Right ventricle myocardium inferior (tissue), 1 donor: ENCODE measurements at places on chromosomes 7 and 10. TPM values are rescaled to one million over a fixed set of nuclear protein-coding genes. Genes with fewer than 3 reads are reported as not detected.

The DDIT4 gene
- total RNA-seq = 71.4 TPM

The GPR15LG gene
- not detected for total RNA-seq

The LIPN gene
- not detected for total RNA-seq

The CRYGN gene
- total RNA-seq = not detected

The NKX2-3 gene
- not detected for total RNA-seq

The CALCR gene
- 0.05 TPM for total RNA-seq

The LIPK gene
- total RNA-seq = not detected

The PKD2L1 gene
- not detected for total RNA-seq

The EVX1 gene
- total RNA-seq = not detected

The EIF5AL1 gene
- total RNA-seq = 0.05 TPM

The P4HA1 gene
- total RNA-seq = 77.0 TPM

The MCU gene
- total RNA-seq = 15.1 TPM

The CALML3 gene
- total RNA-seq = not detected

The PDE6C gene
- total RNA-seq = not detected

The TMEM229A gene
- not detected for total RNA-seq

The INHBA gene
- 0.89 TPM for total RNA-seq

The EBLN1 gene
- total RNA-seq = not detected

The HOXA2 gene
- total RNA-seq = 0.14 TPM

The OLAH gene
- total RNA-seq = 0.35 TPM

The SPAM1 gene
- not detected for total RNA-seq

The KNDC1 gene
- total RNA-seq = not detected

The PARP12 gene
- total RNA-seq = 13.2 TPM

The UBE3C gene
- 49.7 TPM for total RNA-seq

The KAZALD1 gene
- 4.8 TPM for total RNA-seq

The DOCK1 gene
- total RNA-seq = 16.8 TPM

The TMEM270 gene
- not detected for total RNA-seq

The TMEM106B gene
- 44.1 TPM for total RNA-seq

The PDK4 gene
- 431 TPM for total RNA-seq

The TWIST1 gene
- total RNA-seq = 1.6 TPM

The LIPM gene
- total RNA-seq = not detected

The LIPF gene
- total RNA-seq = not detected

The AKR1C4 gene
- not detected for total RNA-seq

The CCM2 gene
- 38.7 TPM for total RNA-seq

The MRPL32 gene
- total RNA-seq = 66.8 TPM

The HTR5A gene
- total RNA-seq = not detected

The ENKUR gene
- not detected for total RNA-seq

The FAM25G gene
- total RNA-seq = not detected
